ENCODE measurements at places on chromosomes 2 and 18.

DNA sequence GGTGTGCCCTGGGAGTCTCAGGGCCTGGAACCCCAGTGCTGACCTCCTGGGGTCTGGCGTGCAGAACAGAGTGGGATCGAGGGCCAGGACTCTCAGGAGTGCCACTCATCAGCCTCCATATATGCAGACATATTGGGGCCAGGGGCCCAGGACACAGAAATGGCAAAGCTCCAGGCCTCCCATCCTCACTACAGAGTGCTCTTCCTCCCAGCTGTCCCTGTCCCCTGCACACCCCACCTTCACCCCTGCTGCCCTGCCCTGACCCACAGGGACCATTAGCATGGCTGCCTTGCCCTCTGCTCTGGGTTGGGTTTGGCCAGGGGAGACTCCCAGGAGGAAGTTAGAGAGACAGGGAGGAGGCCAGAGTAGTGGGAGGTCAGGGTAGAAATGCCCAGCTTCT lies 2.8 kb downstream of the TEX51 start:
- DNase-seq = no peak

DNA sequence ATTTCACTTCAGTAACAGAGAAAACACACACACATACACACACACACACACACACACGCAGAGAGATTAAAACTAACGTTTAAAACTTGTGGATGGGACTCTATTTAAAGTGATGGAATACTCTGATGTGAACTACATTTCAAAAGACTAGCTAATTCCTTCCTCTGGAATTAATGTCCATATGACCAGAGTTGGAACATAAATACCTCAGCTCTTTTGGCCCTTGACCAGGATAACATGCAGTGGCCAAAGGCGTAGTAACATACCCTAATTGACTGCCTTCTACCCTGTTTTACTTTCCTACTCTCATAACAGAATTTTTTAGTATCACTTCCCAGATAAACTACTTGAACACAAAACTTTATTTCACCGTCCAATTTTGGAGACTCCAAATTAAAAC lies 671.3 kb upstream of the CHAC2 start:
- DNase-seq = no peak

DNA sequence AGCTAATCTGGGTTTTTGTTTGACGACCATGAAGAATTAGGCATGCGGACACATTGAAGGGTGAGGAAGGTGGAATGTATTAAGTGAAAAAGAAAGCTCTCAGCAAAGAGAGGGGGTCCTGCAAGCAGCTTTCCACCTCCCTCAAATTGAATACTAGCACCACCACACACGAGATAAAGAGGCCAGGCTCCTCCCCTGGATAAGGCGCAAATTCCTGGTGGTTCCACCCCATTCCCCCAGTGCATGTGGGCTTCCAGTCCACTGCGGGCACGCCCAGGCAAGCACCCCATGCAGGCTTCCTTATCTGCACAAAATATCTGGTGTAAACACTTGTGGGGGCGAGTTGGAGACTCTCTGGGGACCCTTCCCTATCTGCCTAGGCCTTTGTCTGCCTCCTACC lies 857.3 kb downstream of the CPS1 start:
- no peak for DNase-seq

GRCh38 chr2:20992201-20992711 lies 51.6 kb downstream of the APOB start:
- no peak for DNase-seq

- no peak for DNase-seq
Measured at GRCh38 chr2:10303694-10304378, 1.1 kb downstream of the HPCAL1 start.

- DNase-seq = no peak
Measured at GRCh38 chr2:154855138-154855537, 156.6 kb downstream of the KCNJ3 start.

DNA sequence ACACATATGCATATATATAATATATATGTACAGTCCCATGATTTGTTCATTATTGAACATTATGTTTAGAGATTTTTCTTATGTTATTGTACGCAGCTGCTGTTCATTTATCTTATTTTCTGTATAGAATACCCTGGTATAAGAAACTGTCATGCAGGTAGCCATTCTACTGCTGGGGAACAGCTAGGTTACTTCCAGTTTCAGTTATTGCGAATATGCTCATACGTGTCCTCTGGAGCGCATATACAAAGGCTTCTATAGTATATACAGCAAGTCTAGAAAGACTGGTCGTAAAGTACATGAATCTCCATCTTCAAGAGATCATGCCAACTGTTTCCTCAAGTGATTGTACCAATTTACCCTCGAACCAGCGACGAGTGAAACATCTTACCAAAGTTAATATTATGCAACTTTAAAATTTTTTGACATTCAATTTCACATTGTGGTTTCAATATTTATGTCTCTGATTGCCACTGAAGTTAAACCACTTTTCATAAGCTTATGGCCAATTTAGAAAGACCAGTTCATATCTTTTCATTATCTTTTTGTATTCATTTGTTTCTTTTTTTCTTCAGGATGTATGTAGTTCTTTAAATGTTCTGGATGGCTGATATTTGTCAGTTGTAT lies 53.5 kb downstream of the RDH14 start:
- DNase-seq = no peak

- DNase-seq = no peak
Measured at GRCh38 chr2:15043336-15044058, 411.0 kb downstream of the LRATD1 start.

- no peak for DNase-seq
Measured at GRCh38 chr2:125684932-125685331, 971.0 kb upstream of the GYPC start.

GRCh38 chr18:58407263-58407648 lies 221.6 kb downstream of the ALPK2 start:
- no peak for DNase-seq

DNA sequence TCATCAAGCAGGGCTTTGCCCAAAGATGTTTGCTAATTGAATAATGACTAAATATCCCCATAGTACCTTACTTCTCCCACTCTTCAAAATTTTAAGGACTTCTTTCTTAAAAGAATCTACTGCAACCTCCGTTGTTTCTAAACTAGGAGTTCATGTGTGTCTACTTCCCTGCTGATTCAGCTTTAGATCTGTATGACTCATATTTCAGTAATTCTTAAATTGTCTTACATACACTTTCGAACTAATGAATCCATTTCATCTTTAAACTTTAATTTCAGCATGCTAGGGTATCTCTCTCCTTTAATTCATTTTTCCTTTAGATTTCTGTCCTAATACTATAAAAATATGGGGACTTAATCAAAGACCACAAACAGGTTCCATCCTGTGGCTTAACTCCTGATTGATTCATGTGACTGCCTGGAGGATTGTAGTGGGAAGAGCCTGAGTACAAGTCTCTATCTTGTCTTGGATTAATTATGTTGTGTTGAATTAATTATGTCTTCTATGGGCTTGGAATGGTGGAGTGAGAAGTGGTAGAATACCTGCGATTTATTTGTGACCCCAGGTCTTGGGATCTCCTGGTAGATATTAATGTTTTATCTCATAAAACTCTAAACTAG lies 24.9 kb upstream of the COL5A2 start:
- DNase-seq = no peak

- DNase-seq = no peak
Measured at GRCh38 chr18:22063102-22063501, 106.3 kb upstream of the GATA6 start.

- DNase-seq = no peak
Measured at GRCh38 chr2:6963727-6964126, 46.5 kb downstream of the RNF144A start.

- DNase-seq = no peak
Measured at GRCh38 chr18:63140997-63141777, 178.4 kb downstream of the BCL2 start.

GRCh38 chr2:25368660-25369059 lies 26.9 kb upstream of the DNMT3A start:
- DNase-seq = no peak

DNA sequence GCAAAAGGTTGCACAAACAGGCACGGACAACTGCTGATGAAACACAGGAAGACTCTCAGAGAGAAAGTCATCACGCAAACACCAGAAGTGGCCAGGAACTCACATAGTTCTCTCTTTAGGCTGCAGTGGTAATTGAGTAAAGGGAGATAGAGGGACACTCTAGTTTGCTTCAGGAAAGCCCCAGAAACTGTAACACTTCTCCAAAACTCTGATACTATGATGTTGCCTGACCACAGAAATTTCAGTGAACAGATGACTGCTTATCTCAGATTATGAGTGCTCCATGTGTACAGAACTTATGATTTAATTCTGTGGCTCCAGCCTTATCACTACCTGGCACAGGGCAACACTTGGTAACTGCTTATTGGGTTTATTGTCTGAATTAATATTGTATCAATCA lies 311.5 kb upstream of the GYPC start:
- no peak for DNase-seq

DNA sequence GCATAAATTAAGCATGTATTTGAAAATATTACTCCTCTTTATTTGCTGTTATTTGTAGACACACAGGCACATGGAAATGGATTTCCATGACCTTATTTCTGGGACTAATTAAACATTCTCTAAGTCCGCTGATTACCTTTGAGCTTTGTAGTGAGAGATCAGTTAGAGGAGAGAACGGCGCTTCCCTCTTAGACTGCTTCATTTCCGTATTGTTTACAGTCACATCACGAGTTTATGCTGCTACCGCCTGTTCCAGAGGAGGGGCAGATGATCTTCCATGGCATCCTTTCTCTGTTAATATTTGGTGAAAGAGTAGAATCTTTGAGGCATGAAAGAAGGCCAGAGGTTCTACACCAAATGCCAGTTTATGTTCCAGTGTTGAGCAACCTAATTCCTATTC lies 404.4 kb downstream of the TRIB2 start:
- DNase-seq = no peak

DNA sequence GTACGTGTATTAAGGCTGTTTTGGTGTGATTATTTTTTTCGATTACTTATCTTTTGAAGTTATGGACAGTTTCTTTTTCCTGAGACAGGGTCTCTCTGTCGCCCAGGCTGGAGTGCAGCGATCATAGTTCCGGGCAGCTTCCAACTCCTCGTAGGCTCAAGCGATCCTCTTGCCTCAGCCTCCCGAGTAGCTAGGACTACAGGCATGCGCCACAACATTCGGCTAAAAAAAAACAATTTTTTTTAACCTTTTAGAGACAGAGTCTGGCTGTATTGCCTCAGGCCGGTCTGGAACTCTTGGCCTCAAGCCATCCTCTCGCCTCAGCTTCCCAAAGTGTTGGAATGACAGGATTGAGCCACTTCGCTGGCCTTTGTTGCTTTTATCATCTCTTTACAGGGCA lies 945 bp downstream of the HAT1 start:
- no peak for DNase-seq

- no peak for DNase-seq
Measured at GRCh38 chr18:46262856-46263255, 158.7 kb downstream of the HAUS1 start.

DNA sequence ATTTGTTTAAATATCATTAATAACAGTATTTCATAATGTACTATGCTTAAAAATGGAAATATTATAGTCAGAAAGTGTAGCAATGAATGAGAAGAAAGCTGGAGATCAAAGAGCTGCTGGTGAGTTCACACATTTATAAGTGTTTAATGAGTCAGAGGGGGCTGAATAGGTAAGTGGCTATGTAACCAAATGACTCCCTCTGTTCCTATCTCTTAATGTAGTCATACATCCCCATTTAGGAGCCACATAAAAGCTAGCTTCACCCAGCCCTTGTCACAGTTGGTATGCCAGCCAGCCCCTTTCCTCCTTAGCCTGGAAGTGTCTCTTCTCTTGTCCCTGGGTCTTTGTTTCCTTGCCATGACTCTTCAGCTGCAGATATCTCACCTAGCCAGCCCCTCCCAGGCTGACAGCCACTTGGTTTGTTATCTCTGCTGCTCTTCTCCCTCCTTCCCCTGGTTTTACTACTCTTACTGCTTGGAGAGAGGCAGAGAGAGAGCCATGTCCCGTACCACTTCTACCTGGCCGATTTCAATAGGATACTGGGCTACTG lies 438.6 kb upstream of the HNMT start:
- DNase-seq = no peak

GRCh38 chr2:25331686-25332365 lies 9.9 kb downstream of the DNMT3A start:
- no peak for DNase-seq

DNA sequence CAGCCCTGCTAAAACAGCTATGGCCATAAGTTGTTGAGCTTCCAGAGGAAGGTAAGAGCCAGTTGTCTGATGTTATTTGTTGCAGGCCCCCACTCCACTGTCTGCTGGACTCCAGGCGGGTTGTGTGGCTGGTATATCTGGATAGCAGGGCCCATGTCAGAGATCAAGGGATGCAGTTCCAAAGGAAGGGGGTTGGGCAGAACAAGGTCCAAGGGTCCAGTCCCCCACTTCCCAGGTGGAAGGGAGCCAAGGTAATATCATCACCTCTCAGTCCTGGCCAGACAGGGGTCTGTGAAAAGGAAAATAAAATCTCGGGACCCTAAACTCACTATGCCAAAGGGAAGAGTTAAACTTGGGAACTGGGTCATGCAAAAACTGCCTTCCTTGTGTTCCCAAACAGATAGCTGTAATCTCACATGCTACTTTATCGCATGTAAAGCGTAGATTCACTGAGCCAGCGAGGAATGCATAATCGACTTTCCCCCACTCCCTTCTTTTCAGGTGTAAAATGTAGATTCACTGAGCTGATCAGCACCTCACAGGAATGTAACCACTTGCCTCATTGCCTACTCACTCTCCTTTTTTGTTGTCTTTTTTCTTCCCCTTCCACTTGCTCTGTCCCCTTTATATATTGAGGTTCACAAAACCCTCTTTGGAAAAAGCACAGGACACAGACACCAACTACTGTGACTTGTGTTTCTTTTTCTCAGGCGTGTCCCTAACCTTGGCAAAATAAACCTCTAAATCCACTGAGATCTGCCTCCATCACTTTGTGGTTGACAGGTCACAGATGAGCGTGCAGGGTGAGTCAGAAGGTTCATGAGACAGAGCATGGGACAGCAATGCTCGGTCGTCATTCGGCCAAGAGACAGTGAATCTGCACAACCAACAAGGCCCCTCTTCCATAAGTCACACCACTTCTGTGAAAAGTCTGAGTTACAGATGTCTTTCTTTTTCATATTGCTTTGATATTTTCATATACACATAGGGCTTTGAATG lies 255.3 kb upstream of the SIX2 start:
- no peak for DNase-seq

DNA sequence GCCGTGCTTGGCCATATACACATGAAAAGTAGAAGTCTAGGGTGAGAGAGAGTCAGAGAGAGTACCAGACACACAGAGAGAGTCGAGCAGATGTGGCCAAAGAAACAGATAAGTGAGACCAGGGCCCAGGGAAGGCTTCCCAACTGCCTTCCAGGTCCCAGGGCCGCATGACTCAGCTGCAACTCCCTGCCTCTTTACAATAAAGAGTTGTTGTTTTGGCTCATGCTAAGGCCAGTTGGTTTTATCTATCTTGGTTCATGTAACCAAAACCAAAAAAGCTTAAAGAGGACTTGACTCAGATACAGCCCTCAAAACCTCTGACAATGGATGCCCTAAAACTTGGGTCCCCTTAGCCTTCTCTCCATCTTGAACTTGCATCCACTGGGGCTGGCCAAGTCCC lies 36.9 kb downstream of the REEP1 start:
- no peak for DNase-seq

GRCh38 chr2:3236300-3237045 lies 141.1 kb downstream of the EIPR1 start:
- no peak for DNase-seq

- no peak for DNase-seq
Measured at GRCh38 chr2:160388464-160389263, 104.9 kb downstream of the RBMS1 start.
